ENCODE measurements at places on chromosomes 4 and X.

GRCh38 chr4:176464748-176465147, 145.0 kb downstream of the SPCS3 start:
- DNase-seq: no peak

GRCh38 chr4:87055311-87055710, 120.5 kb downstream of the AFF1 start:
- no peak for DNase-seq

DNA sequence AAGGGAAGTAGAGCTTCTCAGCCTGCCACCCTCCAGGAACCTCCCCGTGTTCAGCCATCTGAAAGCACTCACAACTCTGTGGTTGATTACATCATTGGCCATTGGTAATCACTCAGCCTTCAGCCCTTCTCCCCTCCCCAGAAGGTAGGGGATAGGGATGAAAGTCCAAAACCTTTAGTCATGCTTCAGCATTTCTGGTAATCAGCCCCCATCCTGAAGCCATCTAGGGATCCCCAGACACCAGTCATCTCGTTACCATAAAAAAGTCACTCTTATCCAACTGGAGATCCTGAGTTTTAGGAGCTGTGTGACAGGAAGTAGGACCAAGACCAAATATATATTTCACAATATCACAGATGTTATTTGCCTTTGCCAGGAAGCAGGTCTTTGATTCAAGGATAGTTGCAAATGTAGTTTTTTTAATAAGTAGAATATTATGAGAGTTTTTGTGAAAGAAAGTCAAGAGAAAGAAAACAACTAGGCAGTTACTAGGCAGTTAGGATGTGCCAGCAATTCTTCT, 364.6 kb upstream of the NOCT start:
- DNase-seq: no peak

DNA sequence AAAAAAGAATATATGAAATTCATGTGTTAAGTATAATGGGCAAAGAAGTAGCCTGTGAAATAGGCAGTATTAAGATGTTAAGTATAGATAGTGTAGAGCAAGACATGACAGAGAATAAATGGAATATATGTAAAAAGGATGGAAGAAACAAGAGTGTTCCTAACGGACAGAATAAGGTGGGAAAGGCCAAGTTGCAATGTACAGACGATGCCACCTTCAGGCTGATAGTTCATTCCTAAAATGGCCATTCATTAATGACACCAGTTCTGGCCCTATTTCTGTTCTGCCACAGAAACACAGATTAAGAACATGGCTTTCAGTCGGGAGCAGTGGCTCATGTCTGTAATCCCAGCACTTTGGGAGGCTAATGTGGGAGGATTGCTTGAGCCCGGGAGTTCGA, 4.4 kb upstream of the FAM184B start:
- peak; percentile 64 for DNase-seq

DNA sequence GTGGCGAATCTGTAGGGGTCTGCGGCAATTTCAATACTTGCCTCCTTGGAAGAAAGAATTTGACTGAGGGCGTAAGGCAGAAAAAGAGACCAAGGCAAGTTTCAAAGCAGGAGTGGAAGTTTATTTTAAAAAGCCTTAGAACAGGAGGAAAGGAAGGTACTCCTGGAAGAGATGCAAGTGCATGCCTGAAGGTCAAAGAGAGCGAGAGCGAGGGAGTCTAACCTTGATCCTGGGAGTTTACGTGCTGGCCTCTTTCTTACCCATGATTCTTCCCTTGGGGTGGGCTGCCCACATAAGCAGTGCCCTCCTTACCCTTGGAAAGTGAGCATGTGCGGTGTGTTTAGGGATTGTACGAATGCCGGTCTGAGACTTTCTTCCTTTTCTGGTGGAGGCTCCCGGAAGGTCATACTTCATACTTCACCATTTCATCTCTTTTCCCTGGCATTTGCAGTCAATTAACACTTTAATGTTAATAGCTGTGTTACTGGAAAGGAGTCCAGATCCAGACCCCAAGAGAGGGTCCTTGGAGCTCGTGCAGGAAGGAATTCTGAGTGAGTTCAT, 40.0 kb downstream of the ARSD start:
- DNase-seq: no peak

GRCh38 chrX:18889346-18890048, 94.4 kb downstream of the PHKA2 start:
- DNase-seq: no peak

DNA sequence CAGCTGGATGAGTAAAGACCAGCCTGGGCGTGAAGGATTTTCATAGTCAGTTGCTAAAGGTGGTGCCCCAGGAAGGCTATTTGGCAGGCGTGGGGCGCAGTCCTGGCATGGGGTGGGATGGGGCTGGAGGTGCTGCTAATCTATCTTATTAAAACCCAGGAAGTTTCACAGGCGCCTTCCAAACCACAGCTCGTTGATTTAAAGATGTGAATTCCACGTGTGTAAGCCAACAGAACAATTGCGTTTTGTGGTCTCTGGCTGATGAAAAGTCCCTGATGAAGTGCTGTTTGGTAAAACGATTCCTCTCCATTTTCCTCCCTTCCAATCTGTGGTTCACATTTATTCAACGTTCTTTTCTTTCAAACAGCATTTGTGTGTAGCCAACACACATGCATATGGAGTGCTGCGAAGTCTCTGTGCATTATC, 105.0 kb downstream of the TBL1X start:
- no peak for DNase-seq

DNA sequence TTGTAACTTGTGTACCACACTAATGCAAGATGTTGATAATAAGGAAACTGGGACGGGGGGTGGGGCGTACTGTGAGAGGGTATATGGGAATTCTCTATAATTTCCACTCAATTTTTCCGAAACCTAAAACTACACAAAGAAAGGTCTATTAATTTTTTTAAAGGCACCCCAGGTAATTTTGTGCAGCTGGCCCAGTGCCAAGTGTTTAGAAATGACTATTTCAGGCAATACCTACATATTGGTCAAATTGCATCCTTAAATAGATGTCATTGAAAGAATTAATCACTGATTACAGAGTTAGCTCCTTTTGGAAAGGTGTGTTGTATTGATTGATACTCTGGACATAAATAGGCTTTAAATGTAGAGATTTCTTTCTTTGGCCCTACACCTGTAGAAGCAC, 10.1 kb upstream of the MTMR1 start:
- DNase-seq: no peak

DNA sequence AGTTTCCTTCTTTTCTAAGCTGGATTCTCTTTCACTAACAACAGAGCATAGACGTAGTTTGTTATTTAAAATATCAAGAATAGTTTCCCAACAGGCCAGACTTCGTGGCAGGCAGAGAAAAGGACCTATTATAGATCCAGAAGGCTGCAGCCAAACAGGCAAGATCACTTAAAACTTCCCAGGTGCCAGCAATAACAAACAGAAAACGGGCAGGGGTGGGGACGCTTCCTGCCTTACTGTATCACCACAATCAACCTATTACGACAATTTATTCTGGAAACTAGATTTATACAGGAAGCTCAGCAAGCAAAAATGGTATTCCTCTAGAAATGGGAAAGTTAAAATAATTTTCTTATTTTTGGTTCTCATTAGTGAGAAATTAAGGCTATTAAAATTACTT, 22.1 kb downstream of the RWDD4 start:
- DNase-seq: peak; percentile 55

GRCh38 chr4:21848021-21848420, 100.6 kb downstream of the KCNIP4 start:
- no peak for DNase-seq

DNA sequence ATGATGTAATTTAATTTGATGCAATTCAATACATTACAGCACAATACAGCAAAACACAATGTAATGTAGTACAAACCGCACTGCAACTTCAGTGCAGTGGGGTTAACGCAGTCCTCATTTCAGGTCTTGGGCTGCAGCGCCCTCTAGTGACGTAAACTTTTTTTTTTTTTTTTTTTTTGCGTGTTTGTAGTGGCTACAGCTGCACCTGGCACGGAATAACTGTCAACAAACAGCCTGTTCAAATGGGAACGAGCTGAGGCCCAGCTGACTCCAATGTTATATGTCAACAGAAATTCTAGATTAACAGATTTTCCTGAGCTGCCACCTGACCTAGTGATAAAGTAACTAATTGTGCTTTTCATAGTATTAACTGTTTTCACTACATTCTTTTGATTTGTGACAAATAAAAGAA, 33.5 kb upstream of the RASSF6 start:
- DNase-seq: peak; percentile 91

- no peak for DNase-seq
These were observed 46.6 kb upstream of the CXCL8 start for GRCh38 chr4:73693811-73694210.

DNA sequence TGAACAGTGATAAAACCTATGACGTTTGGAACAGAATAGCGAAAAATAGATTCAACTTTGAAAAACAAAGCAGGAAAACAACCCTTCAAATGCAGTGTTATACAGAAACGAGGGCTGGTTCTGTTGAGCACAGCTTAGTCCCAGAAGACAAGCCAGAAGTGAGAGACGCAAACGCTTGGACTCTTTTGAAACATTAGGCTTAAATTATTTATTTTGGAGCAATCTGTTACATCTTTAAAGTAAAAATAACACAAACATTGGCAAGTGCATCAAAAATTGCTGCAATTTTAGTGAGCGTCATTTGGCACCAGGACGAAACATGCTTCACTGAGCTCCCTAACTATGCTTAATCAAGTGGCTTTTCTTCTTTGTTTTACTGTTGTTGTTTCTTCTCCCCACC, 63.5 kb downstream of the ENPP6 start:
- DNase-seq: no peak

DNA sequence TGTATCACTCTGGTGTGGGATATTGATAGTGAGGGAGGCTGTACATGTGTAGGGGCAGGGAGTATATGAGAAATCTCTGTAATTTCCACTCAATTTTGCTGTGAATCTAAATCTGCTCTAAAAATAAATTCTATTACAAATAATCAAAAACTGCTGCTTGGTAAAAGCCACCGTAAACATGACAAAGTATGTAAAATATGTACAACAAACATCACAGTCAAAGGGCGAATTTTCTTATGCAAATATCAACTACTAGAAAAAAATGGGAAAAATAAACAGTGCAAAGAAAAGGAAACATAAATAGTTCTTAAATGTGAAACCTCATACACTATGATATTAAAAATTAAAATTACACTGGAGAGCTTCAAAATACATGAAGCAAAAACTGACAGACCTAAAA, 105.1 kb upstream of the DCLK2 start:
- DNase-seq: no peak

All from DMS53 (cell line).